ENCODE measurements at places on chromosomes 7 and 10.

DNA sequence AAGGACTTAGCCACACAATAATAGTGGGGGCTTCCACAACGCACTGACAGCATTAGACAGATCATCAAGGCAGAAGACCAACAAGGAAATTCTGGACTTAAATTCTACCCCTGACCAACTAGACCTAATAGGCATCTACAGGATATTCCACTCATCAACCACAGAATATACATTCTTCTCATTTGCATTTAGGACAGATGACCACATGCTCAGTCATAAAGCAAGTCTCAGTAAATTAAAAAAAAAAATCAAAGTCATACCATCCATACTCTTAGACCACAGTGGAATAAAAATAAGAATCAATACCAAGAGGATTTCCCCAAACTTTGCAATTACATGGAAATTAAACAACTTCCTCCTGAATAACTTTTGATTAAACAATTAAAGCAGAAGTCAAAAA is 155.9 kb downstream of the CDK14 start:
- DNase-seq: no peak

- no peak for DNase-seq
These were observed 3.7 kb downstream of the NACAD start for GRCh38 chr7:45084901-45085618.

DNA sequence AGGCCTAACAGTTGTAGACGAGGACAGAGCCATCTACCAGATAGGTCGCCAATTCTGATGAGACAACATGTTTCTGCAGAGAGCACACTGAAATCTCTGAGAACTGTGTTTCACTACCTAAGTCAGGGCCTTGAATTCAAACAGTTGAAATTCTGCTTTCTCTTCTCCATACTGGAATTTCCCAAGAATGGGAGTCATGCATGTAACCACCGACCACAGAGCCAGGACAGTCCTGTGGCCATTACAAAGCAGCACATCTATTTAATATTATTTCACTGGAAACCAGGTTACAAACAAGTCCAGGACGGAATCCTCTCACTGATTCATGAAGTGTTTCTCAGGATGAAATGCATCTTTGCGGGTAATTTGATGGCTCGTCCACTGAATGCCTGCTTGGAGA is 62.0 kb upstream of the ST8SIA6 start:
- DNase-seq: no peak

GRCh38 chr10:125015356-125015944 is 73.5 kb downstream of the ZRANB1 start:
- DNase-seq: no peak

DNA sequence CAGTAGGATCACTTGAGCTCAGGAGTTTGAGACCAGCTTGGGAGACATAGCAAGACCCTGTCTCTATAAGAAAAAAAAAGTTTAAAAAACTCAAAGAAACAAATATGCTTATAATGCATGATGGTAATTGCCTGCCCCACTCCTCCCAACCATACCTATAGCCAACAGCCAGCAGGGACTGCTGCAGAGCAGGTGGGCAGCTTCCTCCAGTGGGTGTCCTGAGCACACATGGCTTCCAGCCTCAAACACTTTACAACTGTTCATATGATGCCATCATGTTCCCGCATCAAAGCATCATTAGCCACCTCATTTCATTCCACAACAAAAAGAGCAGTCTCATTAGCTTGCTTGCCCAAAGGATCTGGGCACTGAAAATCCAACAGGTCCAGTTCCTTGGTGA is 42.0 kb downstream of the ABLIM1 start:
- DNase-seq: no peak

- DNase-seq: no peak
These were observed 54.3 kb downstream of the EPDR1 start for GRCh38 chr7:37974711-37975110.

DNA sequence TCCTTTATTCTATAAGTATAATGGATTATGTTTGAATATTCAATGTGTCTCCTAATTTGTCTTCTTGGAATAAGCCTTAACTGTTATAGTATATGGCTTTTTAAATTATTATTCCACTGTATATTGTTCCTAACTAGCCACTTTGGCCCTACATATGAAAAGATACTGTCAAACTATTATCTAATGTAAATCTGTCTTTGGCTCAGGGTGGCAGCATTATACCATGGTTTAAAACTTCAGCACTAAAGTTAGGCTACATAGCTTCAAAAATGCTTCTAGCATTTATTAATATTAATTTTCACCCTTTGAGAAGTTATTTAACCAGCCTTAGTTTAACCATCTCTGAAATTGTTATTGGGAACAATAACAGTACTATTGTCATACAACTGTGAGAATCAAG is 543.1 kb upstream of the MBL2 start:
- no peak for DNase-seq

GRCh38 chr7:137258552-137258951 is 85.0 kb downstream of the PTN start:
- DNase-seq: no peak

DNA sequence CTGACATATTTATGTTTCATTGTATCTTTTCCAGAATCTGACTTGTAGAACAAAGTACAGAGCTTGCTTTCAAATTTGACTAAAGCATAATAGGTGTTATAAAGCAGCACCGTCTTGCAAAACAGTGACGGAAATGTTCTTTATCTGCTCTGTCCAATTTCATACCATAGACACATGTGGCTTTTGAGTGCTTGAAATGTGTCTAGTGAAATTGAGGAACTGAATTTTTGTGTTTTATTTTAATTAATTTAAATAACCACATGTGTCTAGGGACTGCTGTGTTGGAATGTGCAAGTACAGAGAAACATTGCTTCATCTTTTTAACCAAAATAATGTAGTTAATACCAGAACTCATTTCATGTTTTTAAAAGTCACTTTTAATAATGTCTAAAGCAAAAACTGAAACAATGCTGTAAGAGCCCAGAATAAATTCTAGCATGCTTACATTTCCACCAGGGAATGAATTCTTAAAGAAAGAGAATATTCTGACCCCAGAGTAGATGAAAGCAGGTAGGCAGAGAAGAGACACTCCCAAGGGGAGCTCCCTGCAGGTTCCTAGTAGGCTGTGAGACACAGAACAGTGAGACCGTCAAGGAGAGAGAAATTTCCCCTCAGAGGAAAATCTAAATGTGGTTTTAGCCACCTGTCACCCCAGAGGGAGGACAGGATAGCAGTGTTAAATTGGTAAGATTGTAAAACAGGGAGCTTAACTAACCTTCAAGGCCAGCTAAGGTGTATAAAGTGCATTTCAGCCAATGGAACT is 175.3 kb upstream of the KMT2E start:
- DNase-seq: no peak

DNA sequence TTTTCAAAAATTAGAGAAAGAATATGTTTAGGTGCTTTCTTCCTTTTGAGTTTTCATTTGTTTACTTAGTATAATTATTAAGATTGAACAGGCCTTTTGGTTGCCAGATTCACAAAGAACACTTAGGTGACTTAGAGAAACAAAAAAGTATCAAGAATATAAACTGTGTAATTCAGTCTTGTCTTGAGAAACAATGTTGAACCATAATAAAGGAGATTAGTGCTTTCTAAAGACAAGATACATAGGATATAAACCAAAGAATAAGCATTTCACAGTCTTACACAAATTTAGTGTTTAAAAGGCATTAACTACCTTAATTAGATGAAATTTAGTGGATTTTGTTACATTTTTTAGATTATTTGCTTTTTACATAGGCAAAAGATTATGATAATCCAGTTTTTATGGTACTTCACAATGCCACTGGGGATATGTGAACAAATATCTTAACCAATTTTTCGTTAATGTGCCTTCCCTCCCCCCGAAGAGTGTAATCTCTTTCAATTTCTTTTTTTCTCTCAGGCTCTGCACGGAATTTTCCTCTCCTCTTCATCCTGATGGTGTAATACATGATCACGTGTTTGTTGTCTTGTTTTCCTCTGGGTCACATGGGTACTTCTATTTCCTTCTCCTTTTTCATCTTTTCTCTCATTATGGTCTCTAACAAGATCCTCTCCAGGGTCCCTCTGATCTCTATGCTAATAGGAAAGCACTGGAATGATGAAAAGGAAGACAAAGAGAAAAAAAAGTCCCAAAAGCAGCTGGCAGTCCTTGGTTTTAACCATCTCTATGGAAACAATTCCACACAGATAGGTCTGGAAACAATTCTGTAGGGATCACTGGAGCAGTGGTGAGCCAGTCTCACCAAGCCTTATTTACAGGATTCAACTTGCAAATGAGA is 3.7 kb upstream of the HNRNPH3 start:
- no peak for DNase-seq

DNA sequence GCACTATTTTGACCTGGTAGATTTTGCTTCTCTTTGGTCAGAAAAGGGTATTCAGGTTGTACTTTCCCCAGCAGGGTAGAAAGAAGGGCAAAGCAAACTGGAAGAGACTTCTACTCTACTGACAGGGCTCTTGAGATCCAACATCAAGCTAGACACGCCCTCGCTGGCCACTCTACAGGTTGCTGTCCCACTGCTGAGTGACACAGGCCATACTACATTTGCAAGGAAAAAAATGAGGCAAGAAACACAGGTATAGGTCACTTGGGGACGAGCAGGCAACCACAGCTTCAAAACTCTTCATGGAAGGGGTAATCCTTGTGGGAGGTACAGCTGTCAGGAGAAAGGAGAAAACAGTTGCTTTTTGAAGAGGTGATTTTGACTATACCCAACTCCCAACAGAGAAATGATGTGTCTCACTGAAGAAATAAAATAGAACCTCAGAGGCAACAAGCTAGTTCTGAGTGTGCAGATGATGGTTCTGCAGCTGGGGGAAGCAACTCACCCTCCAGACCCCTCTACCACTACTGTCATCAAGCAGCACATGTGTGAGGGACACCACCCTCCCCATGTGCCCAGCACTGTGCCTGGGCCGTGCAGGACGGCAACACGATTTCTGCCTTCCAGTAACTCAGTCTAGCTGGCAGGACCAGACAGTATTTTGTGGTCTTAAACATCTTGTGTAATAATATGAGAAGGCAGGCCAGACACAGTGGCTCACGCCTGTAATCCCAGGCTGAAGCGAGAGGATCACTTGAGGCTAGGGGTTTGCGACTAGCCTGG is 16.3 kb downstream of the AKR1B1 start:
- DNase-seq: no peak

GRCh38 chr10:45377858-45378257 is 3.8 kb downstream of the ALOX5 start:
- no peak for DNase-seq

DNA sequence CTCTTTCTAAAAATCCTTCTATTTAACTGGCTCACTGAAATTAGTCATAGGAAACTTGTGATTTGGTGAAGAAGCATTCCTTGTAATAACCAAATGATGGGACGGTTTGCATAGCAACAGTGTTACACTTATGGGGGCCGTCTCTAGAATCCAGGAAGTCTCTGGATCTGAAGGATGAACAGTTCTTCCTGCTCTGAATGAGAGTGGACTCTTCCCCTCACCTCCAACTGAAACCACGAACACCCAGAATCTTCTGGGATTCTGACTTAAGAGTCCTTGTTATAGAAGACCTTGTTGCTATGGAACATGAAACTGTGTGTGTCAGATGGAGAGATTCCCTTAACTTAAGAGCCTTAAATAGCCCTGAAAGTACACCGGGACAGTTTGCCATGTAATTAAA is 23.2 kb downstream of the NOLC1 start:
- DNase-seq: no peak

- no peak for DNase-seq
These were observed 689.7 kb upstream of the CELF2 start for GRCh38 chr10:10327934-10328333.

DNA sequence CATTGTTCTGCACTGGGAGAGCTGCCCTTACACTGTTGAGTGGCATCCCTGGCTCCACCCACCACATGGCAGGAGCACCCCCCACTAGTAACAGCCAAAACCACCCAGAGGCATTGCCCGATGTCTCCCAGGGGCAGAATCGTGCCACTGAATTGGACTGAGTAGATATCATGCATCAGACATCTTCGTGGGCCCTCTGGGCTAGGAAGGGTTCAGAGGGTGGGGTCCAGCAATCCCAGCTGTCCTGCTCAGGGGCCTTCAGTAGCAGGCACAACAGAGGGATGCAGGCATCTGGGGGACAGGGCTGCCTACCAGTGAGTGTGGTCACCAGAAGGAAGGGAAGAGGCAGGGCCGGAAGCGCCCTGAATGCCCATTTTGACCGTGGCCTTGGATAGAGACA is 119.7 kb upstream of the PPP2R2D start:
- no peak for DNase-seq

GRCh38 chr10:11538834-11539190 is 72.6 kb downstream of the USP6NL start:
- no peak for DNase-seq

DNA sequence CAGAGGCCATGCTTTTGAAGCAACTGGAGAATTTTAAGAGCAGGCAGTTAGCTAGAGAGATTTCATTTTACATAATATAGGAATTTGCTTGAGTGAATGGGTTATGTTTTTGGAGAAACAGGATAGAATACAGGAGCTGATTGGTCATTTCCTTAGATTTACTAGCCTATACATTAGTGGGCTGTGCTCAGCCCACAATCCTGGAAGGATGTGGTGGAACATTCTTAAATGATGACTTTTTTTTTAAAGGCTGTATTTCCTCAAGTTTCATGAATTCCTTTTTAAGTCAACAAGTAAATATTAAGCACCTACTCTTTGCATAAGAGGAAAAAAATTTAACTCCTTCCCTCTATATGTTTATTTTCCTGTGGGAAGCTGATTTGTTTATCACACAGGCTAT is 314.4 kb upstream of the BMPER start:
- DNase-seq: no peak

- DNase-seq: no peak
These were observed 54.4 kb downstream of the MYPN start for GRCh38 chr10:68163735-68164134.

GRCh38 chr10:42553064-42553407 is 85.3 kb downstream of the ZNF33B start:
- DNase-seq: no peak

DNA sequence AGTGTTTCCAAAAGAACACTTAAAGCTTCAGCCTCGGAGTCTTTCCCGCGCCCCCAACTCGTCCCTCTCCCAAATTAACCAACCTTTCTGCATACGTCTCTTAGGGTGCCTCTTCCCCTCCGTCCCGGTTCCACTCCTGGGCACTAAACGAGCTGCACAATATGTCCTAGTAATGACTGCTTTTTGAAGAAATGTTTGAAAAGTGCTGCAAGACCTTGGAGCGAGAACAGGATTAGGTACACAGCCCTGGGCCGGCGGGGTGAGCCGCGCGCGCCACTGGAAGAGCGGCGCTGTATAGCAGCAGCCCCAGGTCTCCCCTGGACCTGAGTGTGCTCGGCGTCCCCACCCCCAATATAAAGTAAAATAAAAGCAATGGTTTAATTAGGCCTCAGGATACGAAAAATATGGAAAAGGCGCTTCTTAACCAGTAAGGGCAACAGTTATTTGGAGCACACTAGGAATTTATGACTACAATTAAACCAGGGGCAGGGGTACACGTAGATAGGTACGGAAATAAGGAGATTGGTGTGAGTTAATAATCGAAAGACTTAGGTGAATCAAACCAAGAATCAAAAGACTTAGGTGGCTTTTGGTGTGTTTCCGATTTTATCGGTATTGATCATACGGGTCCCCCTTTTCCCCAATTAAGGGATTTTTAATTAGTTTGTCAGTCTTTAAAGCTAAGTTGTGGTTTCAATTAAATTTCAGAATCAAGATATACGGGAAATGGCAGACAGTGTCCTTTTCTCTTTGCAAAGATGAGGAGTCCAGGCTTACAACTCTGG is 1.9 kb downstream of the TET1 start:
- DNase-seq: no peak

GRCh38 chr10:113470372-113471240 is 82.2 kb upstream of the HABP2 start:
- DNase-seq: no peak
